ENCODE measurements at places on chromosomes 5 and 9.
A peak's percentile ranks its signal among the peaks of the same experiment; 100 is the strongest.

- peak; percentile 28 for DNase-seq
Measured at GRCh38 chr5:89697581-89697980, 712.0 kb downstream of the CETN3 start.

- no peak for DNase-seq
Measured at GRCh38 chr5:118052503-118052902, 935.8 kb downstream of the DTWD2 start.

- peak; percentile 32 for DNase-seq
Measured at GRCh38 chr5:34854459-34855174, 15.7 kb downstream of the TTC23L start.

GRCh38 chr5:78162253-78162862, 132.1 kb downstream of the AP3B1 start:
- DNase-seq, result peak; percentile 6
